ENCODE measurements at places on chromosomes 1 and 21.

GRCh38 chr1:212774584-212774983 lies 17.0 kb downstream of the NSL1 start:
- no peak for DNase-seq

DNA sequence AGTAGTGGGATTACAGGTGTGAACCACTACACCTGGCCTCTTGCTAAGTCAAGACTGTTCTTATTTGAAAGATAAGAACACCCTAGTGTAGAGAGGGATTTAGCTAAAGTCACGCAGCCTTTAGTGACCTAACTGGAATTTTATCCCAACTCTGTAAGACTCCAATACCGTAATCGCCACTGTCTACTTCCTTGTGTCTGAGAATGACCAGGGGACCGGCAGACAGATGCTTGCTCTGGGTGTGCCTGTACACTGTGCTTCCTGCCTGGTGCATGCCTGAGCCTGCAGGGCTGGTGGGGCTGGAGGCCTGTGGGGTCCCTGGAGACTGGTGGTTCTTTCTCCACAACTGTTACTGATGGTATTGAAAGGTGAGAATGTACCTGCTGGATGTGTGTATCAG lies 15.3 kb downstream of the MFSD2A start:
- no peak for DNase-seq

DNA sequence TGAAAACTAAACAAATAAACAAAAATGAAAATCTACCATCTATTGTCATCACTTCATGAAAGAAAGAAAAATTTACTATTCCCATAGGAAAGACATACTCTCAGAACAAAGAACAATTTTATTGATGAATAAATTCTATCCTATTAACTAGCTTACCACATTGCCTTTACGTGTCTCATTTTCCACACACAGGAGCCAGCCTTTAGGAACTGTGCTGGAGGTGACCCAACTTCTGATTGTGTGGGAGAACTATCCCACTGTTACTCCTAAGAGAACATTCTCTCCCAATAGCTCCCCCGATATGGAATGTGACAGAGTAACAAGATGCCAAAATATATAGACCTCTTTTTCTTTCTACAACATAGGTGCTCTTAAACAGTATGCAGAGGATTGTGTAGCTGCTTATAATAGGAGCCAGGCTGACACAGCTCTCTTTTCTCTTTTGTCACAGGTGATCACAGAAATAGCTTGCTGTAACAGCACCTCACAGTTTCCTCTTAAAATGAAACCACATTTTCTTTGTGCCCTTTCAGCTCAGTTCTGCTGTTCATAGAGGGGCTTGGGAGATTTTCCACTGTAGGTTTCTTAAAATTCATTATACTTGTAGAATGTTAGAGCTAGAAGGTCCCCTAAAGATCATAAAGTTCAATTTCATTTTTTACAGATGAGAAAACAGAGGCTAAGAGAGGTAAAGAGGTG lies 35.5 kb downstream of the C21orf91 start:
- DNase-seq = no peak

DNA sequence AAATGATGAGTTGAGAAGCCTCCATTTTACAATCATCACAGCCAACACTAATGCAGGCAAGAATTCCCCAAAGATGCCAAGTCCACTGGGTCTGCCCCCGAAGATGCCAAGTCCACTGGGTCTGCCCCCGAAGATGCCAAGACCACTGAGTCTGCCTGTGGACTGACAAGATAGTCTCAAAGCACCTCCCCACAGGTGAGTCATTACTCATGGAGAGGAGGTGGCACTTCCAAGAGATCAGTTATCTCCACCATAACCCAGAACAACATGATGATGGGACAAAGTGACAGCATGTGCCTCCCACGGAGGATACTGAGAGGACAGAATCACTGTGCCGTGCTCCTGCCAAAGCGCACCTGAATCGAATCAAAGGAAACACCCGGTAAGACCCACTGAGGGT lies 4.8 kb downstream of the PTTG1IP start:
- DNase-seq = no peak

DNA sequence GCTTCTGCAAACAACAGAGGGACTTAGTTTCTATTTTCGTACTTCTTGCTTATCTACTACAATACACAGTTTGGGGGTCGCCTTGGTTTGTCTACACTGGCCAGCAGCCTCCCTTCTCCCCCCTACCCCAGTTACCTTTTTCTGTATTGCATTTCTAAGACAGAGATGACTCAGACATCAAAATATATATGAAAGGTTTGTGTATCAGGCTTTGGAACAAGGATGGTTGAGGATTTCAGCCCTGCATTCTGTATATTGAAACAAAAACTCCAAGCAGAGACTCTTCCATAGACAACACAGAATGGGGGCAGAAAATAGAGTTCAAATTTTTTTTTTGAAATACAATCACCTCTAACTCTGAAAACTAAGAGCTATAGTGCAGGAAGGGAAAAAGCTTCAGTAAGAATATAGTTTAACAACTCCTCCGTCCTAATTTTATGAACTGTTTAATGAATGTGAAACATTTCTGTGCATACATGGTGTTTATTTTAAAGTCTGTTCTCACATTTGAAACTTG lies 1.9 kb downstream of the SAMD13 start:
- no peak for DNase-seq

GRCh38 chr1:169236143-169236542 lies 129.7 kb downstream of the ATP1B1 start:
- DNase-seq = no peak

- no peak for DNase-seq
Observed at GRCh38 chr1:199690496-199690895, 337.0 kb upstream of the NR5A2 start.

DNA sequence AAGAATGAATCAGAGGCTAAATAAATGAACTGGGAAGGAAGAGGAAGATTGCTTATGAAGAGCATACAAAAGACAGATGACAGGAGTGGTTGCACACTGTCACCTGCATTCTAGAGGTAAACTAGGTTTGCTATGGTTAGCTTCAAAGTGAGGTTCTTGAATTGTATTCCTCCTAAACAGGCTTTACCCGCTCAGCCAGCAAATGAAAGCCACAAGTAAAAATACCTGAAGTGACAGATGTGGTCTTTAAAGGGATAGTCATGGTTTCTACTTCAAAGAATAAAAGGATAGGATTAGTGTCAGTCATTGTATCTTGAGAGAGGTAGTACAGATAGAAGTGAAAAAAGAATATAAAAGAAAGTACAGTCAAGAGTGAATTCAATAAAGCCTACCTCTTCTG lies 32.4 kb upstream of the PRDX6 start:
- DNase-seq = no peak

DNA sequence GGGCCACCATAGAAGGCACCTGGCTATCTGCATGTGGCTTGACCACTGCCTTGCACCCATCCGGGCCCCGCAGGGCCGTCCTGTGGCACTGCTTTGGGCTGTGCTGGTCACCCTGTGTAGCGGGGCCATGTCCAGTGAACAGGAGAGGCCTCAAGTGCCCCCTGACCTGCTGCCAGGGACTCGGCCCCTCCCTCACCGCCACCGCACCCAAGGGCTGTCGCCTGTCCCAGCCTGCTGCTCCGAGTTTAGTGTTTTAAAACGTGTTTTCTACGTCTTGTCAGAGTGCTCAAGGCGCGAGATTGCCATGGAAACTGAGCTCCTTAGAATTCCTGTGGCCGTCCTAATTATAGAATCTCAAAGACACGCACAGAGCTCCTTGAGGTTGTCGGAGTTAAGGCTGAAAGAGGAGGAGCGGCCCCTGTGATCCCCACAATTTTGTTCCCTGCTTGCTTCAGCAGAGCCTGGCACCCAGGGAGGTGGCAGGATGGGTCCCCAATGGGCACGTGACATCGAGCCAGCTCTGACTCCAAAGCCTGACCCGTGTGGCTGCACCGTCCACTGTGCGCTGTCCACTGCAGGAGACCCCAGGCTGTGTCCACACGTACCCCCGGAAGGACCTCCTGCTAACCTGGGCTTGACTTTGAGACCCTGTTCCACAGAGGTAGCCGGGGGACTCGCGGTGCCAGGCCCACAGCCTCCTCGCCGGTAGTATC lies 66.2 kb downstream of the FAAP20 start:
- no peak for DNase-seq

DNA sequence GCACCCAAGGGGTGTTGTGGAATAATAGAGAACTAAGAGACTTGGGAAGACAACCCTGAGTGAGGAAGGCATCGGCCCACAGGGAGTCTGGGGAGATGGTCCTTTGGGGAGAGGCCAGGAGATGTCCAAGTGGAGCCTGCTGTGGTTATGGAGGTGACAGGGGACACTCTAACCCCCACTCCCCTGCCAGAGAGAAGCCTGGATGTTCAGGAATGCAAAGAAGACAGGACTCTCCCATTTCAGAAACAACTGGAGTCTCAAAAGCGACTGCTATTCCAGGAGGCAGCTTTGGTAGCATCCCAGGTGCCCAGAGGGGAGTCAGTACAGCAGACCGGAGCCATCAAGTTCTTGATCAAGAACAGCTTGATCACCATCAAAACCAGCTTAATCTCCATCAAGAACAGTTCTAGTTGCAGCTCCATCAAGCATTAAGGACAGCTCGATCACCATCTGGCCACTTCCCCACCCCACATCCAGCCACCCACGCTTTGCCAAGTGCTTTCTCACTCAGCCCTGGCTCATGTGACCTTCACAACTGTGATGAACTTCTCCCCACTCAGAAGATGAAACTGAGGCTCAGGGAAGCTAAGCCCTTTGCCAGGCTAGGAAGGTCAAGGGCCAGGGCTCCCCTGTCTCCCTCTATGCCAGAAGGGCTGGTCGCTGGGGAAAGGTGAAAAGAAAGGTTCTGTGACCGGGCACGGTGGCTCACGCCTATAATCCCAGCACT lies 743 bp downstream of the CD52 start:
- DNase-seq = no peak

DNA sequence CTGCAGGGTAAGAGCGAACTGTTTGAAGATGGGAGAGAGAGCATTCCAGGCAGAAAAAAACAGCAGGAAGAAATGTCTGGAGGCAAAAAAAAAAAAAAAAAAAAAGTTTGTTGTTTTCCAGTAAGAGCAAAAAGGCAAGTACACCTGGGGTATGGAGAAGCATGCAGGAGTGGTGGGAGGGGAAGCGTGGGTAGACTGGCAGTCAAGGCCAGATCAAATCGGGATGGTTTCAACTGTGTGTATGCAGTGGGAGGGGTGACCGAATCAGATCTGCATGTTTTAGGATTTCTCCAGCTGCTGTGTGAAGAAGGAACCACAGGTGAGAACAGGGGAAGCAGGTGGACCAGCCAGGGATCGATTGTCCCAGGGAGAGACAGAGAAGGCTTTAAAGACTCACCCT lies 34.7 kb downstream of the CSMD2 start:
- no peak for DNase-seq

- DNase-seq = no peak
Observed at GRCh38 chr1:109443476-109443875, 17.2 kb upstream of the PSMA5 start.

DNA sequence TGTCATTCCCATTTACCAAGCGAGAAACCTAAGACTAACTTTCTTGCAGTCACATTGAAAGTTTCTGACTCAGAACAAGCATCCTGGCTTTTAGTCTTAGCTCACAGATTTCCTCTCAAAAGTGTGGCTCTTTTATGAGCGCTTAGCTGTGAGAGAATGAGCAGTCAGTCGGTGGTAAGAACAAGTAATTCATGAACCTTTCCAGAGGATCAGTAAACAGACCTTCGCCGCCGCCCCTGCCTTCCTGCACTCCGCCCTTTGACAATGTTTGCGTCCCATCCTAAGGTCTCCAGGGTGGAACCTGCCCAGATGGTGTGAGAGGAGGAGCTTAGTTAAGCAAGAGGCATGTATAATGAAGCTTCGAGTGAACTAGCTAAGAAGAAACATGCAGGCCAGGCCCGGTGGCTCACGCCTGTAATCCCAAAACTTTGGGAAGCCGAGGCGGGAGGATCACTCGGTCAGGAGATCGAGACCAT lies 142.4 kb downstream of the GLUL start:
- no peak for DNase-seq

GRCh38 chr21:14403681-14404318 lies 20.9 kb upstream of the HSPA13 start:
- DNase-seq = no peak

DNA sequence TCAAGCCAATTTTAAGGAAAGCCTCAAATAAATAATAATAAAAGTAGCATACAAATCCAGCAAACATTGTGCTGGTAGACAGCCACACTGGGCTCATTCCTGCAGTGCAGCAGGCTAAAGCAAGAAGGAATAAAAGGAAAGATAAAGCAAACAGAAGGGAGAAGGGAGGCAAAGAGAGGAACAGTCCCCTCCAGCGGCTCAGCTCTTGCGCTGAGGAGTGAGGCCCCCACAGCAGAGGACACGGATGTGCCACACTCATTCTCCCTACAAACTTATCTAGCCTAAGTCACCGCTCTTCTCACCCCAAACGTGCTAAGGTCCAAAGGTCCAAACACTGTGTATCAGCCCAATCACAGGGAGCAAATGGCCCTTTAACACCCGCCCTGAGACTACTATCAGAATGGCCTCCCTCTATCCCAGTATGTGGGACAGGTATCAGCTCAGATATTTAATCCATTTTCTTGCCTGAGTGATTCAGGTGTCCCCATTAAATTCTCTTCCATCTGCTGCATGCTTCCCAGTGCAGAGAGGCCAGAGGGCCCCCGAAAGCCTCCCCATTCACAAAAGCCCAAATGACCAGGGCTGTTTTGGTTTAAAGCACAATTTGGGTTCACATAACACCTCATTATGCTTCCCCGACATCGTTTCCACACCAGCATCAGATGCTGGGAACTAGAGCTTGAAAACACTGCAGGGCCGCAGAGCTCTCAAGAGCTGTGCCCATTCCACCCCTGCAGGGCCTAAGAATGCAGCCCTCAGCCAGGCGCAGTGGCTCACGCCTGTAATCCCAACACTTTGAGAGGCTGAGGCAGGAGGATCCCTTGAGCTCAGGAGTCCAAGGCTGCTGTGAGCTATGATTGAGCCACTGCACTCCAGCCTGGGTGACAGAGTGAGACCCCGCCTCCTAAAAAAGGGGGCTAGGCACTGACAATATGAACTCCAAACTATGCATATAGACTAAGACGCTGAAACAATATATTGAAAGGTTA lies 17.8 kb downstream of the CAPZB start:
- DNase-seq = no peak

DNA sequence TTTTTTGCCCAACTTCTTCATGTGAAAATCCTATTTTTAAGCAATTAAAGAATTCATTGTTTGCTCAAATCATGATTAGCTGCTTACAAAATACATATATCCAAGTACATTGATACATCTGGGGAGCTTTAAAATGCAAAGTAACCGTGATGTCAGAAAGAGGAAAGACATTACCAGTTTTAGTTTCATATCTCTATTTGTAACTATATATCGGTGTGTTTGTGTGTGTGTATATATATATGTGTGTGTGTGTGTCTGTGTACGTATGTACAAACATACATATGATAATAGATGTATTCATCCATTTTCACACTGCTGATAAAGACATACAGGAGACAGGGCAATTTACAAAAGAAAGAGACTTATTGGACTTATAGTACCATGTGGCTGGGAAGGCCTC lies 310.1 kb downstream of the DPYD start:
- DNase-seq = no peak

GRCh38 chr1:53379662-53380002 lies 51.8 kb upstream of the LRP8 start:
- no peak for DNase-seq
